Mesenchymal stem cell (in vitro differentiated cells and primary cell): ENCODE measurements at places on chromosomes 11 and 22.
A peak's percentile ranks its signal among the peaks of the same experiment; 100 is the strongest.

DNA sequence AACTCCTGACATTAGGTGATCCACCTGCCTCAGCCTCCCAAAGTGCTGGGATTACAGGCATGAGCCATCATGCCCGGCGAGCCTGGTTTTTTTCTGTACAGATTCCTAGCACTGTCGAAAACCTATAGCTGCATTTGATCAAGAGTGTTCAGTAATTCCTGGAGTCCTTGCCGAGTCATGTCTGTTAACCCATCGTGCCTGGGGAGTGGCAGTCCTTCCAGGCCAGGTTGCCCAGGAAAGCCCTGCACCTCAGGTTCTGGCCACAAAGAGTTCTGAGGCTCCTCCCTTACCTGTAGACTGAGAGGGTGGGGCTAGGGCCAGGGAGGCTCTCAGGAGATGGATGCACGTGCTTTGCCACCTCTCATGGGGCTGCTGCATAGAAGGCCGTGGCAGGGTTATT is 17.0 kb downstream of the YDJC start:
- no peak for DNase-seq

- DNase-seq, result no peak
Measured at GRCh38 chr11:269146-269890, 8.9 kb upstream of the NLRP6 start.

GRCh38 chr11:130827451-130828377 is 88.6 kb downstream of the SNX19 start:
- peak; percentile 86 for DNase-seq

GRCh38 chr22:24402460-24403192 is 24.8 kb upstream of the ADORA2A start:
- DNase-seq, result peak; percentile 94

- DNase-seq, result no peak
Measured at GRCh38 chr22:23715806-23716375, 25.1 kb downstream of the RGL4 start.

- no peak for DNase-seq
Measured at GRCh38 chr22:43131773-43132501, 11.3 kb downstream of the MCAT start.

DNA sequence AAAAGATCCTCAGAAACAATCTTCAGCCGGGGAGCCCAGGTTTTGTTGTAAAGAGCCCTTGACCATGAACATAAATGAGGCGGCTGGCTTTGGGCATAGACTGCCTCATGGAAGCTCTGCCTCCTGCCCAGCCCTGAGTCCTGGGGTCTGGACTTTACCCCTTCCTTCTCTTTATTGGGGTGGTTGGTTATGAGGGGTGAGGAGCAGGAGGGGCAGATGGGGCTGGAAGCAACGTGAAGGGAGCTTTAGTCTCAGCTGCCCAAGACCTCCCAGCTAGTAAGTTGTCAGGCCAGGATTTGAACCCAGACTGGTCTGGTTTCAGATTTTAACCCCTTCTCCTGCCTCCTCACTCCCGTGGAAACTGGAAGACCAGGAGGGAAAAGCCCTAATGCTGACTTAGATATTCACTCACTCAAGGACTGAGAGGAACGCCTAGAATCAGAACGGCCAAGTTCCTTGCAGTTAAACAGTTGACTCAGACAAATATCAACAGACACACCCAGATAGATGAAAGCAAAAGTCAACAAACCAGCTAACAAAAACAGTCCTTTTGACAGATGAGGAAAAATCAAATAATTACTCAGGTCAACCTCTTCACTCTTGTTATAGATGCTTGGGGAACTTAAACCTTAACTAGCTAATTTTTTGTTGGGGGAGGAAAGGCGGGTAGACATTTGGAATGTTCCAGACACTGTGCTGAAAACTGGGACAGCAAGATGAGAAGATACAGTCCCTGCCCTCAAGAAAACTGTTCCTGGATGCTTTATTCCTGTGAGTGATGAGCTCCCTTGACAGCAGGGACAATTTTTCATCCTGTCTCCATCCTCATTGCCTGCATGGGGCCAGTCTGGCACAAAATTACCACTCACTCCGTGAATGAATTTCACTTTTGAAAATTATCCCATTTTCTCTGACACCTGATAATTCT is 20.8 kb upstream of the ARRB1 start:
- peak; percentile 70 for DNase-seq

GRCh38 chr11:112786886-112787530 is 174.2 kb upstream of the NCAM1 start:
- no peak for DNase-seq

DNA sequence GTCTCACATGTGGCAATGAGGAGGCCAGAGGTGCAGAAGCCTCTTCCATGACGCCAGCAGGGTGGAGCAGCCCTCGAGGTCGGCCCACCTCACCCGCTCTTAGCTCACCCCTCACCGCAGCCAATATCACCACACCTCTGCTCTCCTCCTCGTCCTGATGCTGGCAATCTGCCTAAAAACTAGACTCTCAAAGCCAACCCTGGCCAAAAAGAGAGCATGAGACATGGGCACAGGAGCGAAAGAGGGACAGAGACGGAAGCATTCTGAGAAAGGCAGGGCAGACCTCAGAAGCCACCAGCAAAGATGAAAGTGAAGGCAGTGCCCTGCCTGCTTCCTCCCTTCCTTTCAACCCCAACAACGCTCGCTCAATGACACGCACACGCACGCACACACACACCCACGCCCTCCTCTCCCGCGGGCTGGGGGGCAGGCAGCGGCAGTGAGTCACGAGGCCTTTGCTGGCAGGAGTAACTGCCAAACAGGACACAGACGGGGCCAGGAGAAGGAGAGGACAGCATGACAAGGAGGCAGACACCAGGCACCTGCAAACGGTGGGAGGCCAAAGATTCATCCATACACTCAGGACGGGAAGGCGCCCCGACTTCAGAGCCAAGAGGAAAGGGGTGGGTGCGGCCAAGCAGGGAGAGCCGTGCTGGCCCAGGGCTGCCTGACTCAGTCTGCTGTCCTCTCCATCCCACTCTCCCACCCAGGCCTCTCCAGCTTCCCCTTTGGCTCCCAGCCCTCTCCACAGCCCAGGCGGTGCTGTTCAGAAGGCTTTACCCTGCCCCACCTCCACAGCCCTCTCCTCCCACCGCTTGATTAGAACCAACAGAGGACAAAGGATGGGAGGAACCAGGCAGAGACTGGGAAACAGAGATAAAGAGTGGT is 11.4 kb downstream of the IGSF9B start:
- DNase-seq, result no peak

GRCh38 chr11:106101819-106102218 is 24.4 kb downstream of the AASDHPPT start:
- DNase-seq, result peak; percentile 63

DNA sequence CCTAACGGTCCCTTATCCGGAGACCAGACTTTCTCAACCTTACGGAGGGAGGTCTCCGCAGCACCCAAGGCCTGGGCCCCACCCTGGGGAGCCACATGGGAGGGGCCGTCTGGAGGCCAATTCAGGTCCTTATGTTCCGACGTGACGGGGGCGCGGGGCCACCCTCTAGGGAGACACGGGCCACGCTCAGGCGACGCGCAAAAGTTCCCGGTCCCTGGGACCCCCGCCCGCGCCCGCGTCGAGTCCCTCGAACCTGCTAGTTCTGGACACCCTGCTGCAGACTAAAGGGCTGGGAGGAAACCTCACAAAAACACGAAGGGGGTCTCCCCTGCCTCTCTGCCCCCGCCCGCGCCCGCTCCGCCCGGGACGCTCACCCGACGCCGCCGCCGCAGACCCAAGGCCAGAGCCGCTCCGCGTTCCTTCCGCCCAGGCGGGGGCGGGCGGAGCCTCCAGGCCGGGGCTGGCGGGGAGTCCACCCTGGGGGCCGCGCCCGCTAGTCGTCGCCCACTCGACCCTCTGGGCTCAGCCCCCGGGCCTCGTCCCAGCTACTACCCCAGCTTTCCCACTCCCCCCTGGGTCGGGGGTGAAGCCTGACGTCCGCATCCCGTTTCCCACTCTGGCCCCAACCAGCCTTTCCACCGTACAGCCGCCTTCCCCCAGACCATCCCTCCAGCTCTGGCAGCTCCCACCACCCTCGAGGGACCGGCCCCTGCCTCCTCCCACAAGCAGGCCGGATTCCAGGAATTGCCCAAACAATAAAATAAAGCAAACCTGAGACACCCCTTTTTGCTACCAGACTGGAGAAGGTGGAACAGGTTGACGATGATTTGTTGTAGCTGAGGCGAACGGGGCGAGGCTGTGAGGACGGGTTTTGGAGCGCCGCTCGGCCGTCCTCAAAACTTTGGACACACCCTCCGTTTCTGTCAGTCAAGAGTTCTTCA is 2.7 kb downstream of the RNH1 start:
- no peak for DNase-seq

DNA sequence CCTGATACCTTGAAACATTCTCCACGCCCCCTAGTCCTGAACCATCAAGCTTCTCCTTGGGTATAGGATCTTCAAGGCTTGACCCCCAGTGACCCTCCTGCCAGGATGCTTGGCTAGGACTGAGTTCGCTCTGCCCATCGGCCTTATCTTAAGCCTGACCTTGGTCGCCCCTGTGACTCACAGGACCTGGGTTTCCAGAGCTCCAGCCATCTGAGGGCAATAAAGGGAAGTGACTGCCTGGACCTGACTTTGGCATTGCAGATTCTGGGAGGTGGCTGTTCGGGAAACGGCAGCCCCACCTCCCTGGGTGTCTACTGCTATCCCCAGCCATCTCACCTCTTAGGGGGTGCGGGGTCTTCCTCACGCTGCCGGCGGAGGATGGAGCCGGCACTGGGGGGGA is 15.4 kb downstream of the CARD10 start:
- no peak for DNase-seq

DNA sequence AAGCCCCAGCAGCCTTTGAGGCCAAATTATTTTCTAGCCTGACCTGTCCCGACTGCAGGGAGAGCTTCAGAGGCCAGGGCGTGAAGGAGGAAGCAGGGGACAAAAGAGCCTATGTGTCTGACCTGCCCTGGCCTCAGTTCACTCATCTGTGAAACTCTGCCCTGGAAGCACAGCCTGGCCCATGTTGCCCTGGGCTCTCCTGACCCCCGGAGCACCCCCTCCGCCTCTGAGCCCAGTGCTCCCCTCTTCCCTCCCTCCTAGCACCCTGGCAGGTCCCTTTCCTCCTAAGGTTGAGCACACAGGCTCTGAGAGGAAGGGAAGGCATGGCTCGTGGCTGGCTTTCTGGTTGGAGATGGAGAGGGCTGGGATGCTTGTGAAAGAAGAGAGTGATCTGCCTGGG is 3.4 kb upstream of the A4GALT start:
- DNase-seq, result no peak

- DNase-seq, result no peak
Measured at GRCh38 chr22:45550416-45550815, 47.7 kb downstream of the FBLN1 start.

DNA sequence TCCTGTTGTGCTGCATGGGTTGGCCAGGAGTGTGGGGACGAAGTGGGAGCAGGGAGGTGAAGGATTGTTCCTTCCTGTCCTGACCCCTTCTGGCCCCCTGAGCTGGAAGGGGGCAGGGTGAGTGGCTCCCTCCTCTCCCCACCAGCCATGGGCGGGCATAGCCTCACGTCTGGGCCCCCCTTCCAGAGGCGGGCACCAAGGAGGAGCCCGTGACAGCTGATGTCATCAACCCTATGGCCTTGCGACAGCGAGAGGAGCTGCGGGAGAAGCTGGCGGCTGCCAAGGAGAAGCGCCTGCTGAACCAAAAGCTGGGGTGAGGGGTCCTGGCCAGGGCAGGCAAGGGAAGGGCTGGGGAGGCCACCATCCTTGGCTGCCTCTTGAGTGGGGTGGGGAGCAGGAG is 3.4 kb downstream of the SART1 start:
- no peak for DNase-seq

- no peak for DNase-seq
Measured at GRCh38 chr22:17988800-17989513, 35.4 kb downstream of the MICAL3 start.

DNA sequence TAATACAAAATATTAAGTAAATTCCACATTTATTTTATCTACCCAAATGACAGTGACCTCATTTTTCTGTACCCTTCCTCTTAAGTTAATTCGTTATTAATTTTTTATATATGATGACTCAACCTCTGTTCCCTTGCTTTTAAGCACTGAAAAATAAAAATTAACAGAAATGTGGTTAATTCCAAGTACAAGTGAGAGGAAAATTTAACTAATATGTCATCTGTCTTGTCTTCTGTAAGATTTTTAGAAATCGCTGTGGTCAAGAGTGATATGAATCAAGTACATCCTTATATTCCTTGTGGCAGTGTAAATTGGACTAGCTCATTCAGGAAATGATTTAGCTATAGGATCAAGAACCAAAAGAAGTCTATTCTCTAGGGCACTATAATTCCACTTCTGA is 74.5 kb downstream of the PDHX start:
- no peak for DNase-seq

DNA sequence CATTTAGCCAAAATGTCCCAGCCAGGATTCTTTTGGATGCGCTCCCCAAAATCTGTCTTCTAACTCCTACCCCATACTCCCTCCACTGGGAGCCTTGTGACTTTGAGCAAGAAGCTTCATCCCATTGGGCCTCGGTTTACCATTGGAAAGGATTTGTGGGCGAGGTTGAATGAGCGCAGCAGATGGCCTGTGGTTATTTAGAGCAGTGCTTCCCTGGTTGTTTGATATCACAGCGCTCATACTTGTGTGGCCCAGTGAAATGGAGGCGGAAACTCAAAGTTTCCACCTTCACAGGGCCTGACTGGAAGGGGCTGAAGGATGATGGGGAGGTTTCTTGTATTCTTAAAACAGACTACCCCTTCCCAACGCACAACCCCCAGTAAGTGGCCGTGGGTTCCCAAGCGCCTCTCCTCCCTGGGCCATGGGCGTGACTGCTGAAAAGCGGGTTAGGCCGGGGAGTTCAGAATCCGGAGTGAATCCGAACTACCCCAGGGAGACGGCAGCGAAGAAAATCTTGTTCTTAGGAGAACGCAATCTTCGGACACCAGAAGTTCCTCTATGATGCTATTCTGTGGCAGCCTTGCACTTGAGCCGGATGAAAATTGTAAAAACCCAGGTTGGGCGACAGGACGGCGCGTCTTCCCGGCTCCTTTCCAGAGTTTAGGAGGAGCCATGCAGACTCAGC is 1.2 kb upstream of the ATF4 start:
- no peak for DNase-seq

GRCh38 chr11:78414321-78415051 is 3.1 kb downstream of the GAB2 start:
- peak; percentile 40 for DNase-seq

DNA sequence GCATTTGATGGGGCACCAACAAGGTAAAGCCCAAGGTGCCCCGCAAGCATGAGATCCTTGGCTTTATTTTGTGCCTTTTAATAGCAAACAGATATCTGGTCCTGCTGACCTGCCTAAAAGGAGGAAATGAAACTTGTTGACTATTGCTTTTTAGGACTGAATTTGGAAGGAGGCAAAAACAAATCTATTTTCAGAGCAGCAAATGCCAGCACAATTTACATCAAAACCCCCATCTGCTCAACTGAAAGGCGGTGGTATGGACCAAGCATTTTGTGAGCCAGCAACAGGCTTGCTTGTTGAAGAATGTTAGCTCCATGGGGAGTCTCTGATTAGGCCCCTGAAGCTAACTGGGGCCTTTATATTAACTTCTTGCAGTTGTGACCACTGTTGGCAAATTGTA is 192.6 kb upstream of the E2F8 start:
- no peak for DNase-seq

- DNase-seq, result no peak
Measured at GRCh38 chr11:3007404-3008010, 15.4 kb upstream of the NAP1L4 start.

GRCh38 chr22:23833017-23833751 is 5.6 kb downstream of the DERL3 start:
- DNase-seq, result no peak

- no peak for DNase-seq
Measured at GRCh38 chr11:117059611-117060148, 38.5 kb downstream of the SIK3 start.
